ENCODE measurements at places on chromosomes 2 and 18. TPM values are rescaled to one million over a fixed set of nuclear protein-coding genes. Genes with fewer than 3 reads are reported as not detected.

- DNase-seq, result no peak
- no peaks in the 10 kb centered on the region for H3K4me1 ChIP-seq
- H3K36me3 ChIP-seq, result no peaks in the 10 kb centered on the region
Measured at GRCh38 chr2:235127931-235128330, 176.1 kb downstream of the SH3BP4 start.

DNA sequence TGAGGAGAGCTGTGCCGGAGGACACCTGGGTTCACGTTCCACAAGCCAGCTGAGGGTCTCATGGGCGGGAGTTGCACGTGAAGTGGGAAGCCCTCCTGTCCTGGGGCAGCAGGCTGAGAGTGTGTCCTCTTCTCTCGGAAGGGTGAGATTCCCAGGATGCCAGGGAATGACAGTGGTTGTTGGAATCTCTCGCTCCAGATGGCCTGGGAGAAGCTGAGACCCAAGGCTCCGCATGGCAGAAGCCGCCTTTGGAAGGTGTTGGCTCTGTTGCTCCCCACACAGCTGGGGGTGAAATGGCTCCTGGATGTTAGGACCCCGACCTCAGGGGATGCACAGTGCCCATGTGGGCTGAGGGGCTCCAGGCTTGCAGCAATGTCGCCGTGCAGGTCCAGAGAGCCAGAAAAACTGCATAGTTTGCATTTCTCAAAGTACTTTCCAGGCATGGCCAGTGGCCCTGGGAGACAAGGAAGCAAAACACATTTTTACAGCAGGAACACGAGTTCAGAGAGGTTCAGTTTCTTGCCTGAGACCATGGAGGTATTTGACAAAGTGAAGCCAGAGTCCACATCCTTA is 153.4 kb downstream of the TMEM18 start:
- H3K4me1 ChIP-seq, result no peaks in the 10 kb centered on the region
- H3K36me3 ChIP-seq, result no peaks in the 10 kb centered on the region
- H3K27ac ChIP-seq, result no peak overlapping the region
- no peak for DNase-seq
- no peaks in the 10 kb centered on the region for H3K27me3 ChIP-seq

- no peaks in the 10 kb centered on the region for H3K36me3 ChIP-seq
- no peaks in the 10 kb centered on the region for H3K4me1 ChIP-seq
- no peak overlapping the region for H3K27ac ChIP-seq
- H3K4me3 ChIP-seq, result no peak overlapping the region
Measured at GRCh38 chr2:169072163-169072925, 3.0 kb downstream of the DHRS9 start.

MAP3K19 gene
- not detected for total RNA-seq

UGT1A5 gene
- total RNA-seq, result not detected

LRATD1 gene
- total RNA-seq, result 23.4 TPM

PMAIP1 gene
- 0.30 TPM for total RNA-seq
